ENCODE measurements at places on chromosomes 11 and 22.

DNA sequence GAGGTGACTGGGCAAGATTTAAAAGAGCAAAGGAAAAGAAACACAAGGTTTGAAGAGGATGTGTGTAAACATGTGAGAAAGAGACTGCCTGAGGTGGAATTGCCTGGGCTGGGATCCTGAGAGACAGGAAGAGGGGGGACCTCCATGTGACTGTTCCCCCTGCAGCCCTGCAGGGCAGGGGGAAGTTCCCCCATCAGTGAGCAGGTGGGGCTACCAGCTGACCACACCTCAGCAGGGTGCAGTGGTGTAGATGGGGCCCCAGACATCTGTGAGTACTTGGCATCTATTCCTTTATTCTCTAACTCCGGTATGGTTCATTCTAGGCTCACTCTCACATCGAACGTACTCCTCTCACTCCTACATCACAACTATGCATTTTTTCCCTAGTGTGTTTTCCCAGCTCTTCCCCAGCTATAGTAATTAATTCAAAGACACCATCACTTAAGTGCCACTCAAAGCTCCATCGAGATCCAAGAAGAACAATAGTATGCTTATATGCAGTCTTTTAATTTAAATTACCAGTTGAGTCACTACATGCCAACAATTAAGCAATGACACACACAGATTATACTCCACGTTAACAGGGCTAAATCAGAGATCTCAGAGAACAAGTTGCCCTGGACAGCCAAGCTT, 42.7 kb downstream of the LGR4 start:
- DNase-seq: no peak

GRCh38 chr11:113261709-113262475, 52.5 kb upstream of the TTC12 start:
- no peak for DNase-seq

- DNase-seq: no peak
These were observed 205.5 kb downstream of the OPCML start for GRCh38 chr11:133326849-133327248.

DNA sequence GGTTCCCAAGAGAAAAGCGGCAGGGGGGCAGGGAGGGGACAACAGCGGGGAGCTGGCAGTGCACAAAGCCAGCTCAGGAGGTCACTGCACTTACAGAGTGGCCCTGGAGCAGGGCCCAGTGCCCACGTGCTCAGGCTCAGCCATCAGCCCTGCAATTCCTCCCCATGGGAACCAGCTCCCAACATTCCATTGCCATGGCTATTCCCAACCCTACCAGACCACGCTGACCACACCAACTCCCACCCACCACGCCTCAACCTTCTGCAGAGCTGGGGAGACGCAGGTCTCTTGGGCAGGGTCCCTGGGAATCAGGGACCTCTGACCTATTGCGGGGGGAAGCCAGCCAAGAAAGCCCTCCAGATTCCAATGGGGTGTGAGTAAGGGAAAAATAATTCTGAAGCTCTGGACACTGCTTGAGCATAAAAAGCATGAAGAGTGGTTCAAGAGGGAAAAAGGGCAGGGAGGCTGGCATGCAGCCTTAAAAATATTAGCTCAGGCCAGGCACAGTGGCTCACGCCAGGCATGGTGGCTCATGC, 38.3 kb upstream of the TFIP11 start:
- DNase-seq: no peak

GRCh38 chr11:26331911-26332571, at the start of gene ANO3:
Gene ANO3, plus strand, starts transcription at chr11:26332130. Its CDS starts 146 bp downstream, at chr11:26332276.
- no peak for DNase-seq

DNA sequence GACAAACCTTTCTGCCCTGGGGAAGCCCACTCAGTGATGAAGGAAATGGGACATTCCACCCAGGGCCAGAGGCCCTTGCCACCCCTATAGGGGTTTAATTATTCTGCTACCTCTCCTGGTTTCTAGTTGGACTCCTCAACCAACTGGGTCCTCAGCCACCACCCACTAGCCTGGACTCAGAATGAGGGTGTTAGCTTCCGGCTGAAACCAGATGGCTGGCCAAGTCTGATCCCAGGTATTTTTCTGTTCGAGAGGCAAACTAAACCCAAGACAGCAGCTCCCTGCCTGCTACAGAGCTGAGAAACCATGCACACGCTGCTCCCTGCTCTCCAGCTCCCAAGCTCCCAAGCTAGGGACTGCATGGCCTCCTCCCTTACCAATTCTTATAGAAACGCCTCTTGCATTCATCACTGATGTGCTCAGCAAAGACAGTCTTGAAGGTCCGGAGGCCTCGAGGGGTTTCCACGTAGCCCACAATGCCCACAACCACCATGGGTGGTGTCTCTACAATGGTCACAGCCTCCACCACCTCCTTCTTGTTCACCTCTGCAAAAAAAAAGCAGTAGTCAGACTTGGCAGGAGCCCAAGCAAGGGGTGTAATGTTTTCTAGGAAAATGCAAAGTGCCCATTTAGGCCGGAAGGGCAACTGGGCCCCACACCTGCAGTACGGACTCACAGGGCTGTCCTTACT, 2.2 kb downstream of the RPL3 start:
- DNase-seq: no peak

- DNase-seq: no peak
These were observed 822 bp downstream of the RBX1 start for GRCh38 chr22:40951795-40952605.

- DNase-seq: no peak
These were observed 1.6 kb downstream of the GRAMD1B start for GRCh38 chr11:123431619-123432018.

- DNase-seq: no peak
These were observed 17.7 kb downstream of the RBFOX2 start for GRCh38 chr22:36010882-36011281.

GRCh38 chr11:88337987-88338668, 592 bp upstream of the CTSC start:
- peak; percentile 23 for DNase-seq

GRCh38 chr11:92784331-92784730, 185.1 kb upstream of the MTNR1B start:
- no peak for DNase-seq

DNA sequence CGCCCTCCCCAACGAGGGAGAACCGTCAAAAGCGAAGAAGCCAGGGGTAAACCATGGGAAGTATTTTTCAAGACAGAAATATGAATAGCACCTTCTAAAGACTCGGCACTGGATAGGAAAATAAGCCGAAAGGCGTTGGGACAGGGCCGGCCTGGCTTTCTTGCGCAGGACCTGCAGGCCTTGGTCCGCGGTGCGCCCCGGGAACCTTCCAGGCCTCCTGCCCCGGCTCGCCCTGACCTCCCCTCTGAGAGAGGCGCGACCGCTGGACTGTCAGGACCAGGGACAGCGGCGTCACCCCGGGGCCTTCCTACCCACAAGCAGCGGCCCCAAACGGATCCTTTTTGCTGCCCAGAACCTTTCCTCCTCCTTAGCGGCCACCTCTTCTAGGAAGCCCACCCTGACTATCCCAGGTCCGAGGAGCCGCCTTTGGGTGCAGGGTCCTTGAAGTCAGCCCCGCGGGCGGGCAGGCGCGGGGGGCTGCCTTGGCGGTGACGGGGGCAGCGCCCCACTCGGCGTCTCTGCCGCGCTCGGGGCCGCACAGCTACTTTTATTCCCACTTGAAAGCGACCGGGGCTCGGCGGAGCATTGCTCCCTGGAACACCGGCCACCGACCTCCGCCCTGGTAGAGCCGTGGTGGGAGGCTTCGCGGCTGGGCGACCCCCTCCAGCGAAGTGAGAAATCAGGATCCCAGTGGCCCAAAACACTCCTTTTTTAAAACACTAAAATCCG, 650 bp upstream of the MAPK11 start:
- DNase-seq: peak; percentile 73

DNA sequence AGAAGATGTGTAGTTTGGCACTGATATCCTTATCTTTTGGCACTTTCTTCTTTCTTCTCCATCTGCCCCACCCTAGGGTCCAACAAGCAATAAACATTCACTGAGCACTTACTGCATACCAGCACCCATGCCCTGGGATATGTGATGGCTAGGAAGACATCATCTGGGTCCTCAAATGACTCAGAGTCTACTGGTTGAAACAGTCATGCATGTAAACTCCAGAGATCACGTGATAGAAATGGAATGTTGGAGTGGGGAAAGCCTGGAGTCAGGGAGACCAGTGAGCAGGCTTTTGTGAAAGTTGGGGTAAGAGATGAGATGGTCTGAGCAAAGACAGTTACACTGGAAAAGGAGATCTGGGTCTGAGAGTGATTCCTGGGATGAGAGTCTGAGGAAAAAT, 724.9 kb upstream of the TENM4 start:
- no peak for DNase-seq

GRCh38 chr11:124724979-124725718, 14.6 kb upstream of the NRGN start:
- DNase-seq: no peak

DNA sequence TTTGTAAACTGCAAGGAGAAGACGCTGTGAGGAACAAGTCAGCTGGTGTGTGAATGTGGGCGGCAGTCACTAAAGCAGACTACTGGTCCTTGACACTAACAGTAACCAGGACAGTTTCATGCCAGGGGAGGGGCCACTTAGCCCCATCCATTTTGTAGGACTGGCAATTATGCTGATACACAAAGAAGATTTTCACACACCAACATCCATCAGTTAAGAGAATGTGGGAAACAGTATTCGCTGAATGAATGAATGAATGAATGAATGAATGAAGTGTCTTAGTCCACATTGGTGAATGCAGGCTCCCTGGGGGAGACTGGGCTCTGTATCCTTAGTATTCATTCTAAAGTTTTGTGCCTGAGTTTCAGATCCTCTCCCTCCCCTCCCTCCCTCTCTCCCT, 590.4 kb downstream of the BRD1 start:
- DNase-seq: no peak

DNA sequence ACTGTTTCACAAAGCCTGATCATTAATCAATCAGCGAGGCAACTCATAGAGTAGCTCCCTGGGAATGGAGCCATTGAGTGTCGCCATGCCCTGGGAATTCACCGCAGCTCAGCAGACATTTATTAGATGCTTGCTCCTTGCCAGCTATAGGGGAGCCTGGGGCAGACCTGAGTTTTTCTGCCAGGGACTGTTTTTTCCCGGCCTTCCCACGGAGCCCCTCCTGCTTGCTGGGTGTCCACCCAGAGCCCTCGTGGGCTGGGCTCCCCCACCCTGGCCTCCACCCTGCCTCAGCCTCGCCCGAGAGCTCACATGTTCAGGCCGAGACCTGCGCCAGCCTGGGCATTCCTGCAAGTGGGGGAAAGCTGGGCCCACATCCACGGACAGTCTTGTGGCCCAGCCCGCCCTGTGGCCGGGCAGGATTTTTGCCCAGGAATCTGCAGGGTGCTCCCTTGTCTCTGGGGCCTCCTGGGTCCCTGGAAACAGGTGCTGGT, 64.9 kb downstream of the SMIM38 start:
- no peak for DNase-seq

DNA sequence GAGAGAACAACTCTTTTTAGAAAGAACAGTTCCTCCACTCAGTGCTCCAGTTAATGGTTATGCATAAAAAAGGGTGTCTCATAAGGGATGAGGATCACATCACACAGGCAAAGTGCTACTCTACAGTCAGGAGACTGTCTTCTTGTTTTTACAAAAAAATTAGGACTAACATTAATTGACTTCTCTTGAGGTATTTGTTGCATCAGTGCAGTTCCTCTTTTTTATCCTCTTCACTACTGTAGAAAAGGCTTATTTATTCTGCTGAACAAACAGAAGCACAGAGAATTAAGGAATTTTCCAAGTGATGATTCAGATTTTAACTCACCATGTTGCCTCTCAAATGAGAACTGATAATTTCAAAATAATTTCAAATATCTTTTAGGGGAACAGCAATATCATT, 1.9 kb downstream of the MMP8 start:
- no peak for DNase-seq

DNA sequence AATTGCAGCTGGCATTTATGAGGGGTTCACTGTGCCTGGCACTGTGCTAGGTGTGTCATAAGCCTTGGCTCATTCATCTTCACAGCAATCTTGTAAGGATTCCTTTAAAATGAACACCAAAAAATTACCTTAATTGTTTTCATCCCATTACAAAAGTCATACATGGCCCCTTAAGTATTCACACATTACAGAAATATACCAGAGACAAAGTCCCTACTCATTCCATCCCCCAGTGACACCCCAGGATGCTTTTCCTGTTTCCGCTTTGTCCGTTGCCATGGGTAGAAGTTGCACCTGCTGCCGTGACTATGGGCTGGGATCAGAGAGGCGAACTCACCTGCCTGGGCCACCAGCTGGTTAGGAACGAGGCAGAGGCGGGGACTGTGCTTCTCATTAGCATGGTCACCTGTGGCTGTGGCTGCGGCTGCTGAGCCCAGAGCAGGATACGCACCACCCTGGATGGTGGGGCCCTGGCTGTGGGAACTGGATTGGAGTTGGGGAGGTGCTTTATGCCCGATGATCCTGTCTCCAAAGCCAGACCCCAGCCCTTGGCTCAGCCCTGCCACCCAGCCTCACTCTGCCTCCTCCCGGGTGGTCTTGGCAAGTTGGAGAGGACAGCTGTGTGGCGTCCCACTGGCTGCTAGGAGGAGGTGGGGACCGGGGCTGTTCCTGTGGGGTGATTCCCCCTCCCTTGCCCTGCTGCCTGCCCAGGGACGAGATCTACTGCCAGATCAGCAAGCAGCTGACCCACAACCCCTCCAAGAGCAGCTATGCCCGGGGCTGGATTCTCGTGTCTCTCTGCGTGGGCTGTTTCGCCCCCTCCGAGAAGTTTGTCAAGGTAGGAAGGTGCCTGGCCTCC, 60.8 kb downstream of the MYO7A start:
- no peak for DNase-seq

- no peak for DNase-seq
These were observed 608 bp downstream of the TMPRSS13 start for GRCh38 chr11:117928446-117929141.

DNA sequence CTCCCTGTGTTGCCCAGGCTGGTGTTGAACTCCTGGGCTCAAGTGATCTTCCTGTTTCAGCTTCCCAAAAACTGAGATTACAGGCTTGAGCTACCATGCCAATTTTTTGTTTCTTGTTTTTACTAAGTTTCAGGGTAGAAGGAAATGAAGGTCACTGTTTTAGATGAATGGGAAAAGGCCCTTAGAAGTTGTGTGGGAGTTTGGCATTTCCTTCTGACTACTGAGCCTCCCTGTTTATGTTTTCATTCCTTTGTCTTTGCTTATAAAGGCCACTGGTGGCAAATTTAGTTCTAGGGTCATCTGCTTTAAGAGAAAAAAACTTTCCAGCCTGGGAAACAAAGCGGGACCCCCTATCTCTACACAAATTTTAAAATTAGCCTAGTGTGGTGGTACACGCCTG, 22.1 kb downstream of the SRPRA start:
- no peak for DNase-seq

- DNase-seq: no peak
These were observed 264.5 kb downstream of the SBF2 start for GRCh38 chr11:10029386-10030121.

DNA sequence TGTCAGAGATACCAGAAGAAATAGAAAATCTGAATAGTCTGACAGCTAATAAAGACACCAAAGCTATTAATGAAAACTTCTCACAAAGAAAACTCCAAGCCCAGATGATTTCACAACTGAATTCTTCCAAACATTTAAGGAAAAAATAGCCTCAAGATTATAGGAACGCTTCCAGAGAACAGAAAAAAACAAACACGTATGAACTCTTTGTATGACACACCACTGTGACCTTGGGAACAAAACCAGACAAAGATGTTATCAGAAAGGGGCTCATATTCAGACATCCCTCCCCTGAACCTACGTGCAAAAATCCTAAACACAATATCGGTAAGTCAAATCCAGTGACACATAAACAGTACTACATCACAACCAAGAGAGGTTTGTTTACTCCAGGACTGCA, 23.5 kb downstream of the CERK start:
- DNase-seq: no peak

GRCh38 chr11:15690320-15690719, 575.6 kb downstream of the INSC start:
- no peak for DNase-seq

Data from activated CD4-positive, alpha-beta T cell treated with anti-CD3 and anti-CD28 coated beads, Interleukin-2, amount 50 U/mL, for 1 hour (primary cell).